Esophagus squamous epithelium (tissue), 5 donors: ENCODE measurements at places on chromosomes 13 and 19.

DNA sequence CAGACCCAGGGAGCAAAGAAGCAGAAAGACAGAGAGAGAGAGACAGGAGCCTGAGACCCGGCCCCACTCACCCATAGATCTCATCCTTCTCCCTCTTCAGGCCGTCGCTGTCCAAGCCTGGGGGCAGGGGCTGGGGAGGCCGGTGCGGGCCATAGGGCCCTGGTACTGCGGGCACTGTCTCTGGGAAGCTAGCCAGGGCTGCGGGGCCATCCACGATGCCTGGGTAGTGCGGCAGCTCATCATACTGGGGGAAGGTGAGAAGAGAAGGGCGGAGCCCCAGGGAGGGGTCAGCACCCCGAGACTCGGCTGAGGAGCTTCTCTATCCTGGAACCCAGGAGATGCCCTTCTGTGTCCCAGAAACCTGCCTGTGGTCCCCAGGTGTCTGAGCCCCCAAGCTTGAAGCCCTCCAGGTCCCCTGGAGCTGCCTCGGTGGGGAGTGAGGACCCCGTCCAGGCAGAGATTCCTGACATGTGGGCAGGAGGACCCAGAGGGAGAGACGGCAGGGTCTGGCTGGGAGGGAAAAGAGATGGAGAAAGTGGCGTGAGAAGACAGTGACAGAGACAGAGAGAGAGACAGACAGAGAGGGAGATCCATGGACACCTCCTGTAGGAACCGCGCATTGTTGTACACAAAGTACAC lies 2.1 kb downstream of the MEIS3 start:
- DNase-seq: no peak

DNA sequence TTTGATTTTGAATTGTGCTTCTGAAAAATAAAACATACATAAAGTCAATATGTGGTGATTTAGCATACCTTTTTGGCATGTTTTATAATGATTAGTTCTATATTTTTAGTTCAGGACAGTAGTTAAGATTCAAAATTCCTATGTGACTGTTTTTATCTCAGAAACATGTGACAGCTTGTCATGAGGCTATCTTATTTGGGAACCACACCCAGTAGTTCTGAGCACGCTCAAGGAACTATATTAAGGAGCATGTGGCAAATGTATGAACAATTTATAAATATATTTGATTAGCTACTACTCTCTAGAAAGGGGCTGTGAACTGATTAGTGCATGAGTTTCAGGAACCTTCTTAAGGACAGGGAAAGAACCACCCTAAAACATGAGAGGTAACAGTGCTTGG lies 38.8 kb downstream of the FGF9 start:
- no peak for DNase-seq

GRCh38 chr19:752652-753517 lies 2.0 kb downstream of the MISP start:
- no peak for DNase-seq

DNA sequence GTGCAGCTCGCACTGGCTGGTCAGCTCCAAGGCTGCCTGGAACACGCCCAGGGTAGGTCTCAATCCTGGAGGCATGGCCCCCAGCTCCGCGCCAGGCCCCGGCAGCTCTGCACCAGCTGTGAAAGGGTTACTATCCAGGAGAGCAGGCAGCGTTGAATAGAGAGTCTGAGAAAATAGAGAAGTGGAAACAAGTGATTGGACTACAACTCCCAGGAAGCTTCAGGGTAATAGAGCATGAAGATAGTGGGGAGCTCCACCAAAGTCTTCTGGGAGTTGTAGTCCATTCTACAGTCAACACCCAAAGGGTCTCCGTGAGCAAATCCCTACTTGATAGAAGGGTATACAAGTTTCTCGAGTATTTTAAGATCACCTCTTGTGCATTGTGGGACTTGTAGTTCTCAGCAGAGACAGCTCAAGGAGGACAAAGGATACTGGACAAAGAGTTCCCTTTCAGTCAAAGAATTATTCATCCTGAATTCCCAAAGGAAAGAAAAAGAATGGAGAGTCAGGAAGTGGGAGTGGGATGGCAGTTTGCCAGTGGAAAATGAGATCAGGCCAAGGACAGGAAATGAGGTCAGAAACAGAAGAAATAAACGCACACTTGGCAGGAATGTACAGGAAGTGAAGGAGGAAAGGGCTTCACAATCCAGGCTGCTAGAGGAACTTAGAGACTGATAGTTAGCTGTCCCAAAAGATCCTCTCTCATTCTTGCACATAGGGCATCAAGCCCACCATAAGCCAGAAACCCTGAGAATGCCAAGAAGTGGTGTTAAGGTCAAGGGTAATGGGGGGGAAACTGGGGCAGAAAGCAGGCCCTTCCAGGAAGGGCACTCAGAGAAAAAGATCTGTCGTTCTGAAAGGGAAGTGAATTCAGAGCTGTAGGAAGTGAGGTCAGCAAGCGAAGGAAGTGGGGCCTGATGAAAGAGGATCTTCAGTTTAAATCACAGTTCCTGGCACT lies 5.5 kb upstream of the MAMSTR start:
- DNase-seq: no peak

GRCh38 chr13:59250336-59251189 lies 913.2 kb downstream of the DIAPH3 start:
- DNase-seq: no peak

- DNase-seq: no peak
Measured at GRCh38 chr13:110151462-110151861, 155.5 kb downstream of the COL4A1 start.

DNA sequence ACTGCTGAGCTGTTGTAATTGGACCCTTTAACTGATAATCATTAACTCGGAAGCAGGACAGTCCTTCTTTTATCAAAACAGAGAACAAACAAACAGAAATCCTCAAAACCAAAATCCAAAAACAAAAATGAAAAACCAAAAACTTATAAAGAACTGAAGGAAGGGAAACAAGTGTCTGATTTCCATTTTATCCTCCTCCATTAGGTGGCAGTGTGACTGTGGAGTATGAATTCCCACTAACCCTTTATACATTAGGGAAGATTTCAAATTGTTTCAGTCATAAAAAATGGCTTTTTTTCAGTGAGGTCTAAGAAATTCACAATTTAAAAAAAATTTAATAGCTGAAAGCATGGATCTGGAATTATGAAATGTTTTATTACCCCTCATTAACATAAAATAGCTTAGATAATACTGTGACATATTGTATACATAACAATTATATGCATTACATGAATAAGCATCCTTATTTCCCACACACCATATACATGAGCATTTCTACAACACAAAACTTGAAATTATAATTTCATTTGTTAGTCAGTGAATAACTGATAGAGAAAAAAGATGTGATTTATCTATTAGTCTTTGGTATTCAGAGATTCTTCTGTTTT lies 1074.3 kb upstream of the PCDH9 start:
- no peak for DNase-seq

DNA sequence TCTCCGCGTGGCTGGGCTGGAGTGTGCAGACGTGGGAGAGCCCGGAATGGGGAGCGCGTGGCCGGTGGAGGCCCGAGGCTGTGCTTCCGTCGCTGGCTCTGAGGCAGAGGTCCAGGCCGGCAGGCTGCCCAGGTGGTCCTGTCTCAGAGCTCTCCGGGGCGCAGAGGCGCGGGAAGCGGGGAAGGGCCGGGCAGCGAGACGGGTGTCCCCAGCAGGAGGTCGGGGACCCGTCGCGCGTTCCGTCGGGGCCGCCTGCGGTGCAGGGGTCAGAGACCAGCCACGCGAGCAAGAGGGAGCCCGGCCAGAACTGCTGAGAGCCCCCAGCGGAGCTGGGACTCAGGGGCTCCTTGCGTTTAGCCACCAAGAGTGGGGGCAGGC lies 1.3 kb upstream of the C1QTNF9 start:
- no peak for DNase-seq

GRCh38 chr13:53250272-53250875 lies 221.8 kb downstream of the OLFM4 start:
- DNase-seq: no peak

DNA sequence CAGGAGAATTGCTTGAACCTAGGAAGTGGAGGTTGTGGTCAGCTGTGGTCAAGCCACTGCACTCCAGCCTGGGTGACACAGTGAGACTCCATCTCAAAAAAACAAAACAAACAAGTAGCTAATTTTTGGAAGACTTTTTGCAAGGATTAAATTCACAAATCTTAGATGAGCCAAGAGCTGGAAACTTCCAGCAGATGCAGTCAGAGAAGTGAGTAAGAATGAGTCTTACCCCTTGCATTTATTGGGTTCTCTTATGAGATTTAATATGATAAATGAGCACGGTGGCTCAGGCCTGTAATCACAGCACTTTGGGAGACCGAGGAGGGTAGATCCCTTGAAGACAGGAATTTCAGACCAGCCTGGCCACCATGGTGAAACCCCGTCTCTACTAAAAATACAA lies 44.9 kb upstream of the NBEA start:
- DNase-seq: no peak

- no peak for DNase-seq
Measured at GRCh38 chr13:113616281-113616906, 31.8 kb downstream of the TFDP1 start.

DNA sequence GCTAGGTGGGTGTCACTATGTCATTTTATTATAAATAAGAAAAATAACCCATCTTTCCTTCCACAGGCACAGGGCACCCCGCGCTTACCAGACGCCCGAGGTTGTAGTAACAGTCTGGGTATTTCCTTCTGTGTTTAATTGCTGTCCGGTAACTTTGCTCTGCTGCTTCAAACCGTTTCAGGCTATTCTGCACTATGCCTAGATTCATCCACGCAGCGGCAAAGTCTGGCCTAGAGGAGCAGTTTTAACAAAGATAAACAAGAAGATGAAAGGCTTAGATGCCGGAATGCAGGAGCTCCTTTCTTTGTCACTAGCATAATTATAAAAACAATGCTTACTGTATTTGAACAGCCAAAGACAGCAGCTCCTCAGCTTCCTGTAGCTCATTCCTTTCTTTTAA lies 36.9 kb upstream of the GGACT start:
- no peak for DNase-seq

GRCh38 chr13:28392428-28392827 lies 102.5 kb downstream of the FLT1 start:
- DNase-seq: no peak

DNA sequence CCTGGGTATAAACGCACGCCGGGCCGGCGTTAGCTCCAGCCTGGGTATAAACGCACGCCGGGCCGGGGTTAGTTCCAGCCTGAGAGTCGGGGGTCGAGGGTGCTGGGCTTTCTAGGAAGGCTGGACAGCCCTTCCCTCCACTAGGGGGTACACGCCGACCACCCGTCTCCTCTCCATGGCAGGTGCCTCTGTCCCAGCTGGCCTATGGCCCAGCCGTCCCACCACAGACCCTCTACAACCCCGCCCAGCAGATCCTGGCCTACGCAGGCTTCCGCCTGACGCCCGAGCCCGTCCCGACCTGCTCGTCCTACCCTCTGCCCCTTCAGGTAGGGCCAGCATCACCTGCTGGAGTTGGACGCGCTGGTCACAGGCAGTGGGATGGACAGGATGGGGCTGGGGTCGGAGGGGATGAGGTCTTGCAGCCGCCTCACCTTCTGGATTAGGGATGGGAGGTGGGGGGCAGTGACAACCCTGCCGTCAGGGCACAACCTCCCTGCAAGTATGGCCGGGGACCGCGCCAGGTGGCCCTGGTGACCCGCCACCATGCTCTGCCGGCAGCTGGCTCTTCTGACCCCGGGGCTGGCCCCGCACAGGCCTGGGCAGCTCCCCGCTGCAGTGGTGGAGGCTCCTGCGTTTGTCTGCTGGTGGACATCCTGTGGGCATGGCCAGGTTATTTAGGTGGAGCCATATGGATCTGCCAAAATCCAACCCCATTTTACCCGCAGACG lies 45.8 kb downstream of the TMEM255B start:
- no peak for DNase-seq

DNA sequence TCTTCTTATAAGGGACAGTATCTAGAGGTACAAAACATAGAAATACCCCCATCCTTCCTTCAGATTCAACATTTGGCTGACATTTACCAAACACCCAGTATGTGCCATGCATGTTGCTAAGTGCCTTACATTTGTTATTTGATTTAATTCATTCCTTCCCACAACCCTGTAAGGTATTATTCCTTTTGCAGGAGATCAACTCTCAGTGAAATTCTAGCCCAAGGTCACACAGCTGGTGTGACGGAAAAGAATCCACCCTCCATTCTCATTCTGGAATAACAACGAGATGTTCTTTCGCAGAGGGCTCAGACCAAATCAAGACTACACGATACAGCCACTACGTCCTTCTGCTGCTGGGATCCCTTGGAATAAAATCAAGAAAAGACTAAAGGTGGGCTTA lies 67.8 kb downstream of the C13orf42 start:
- no peak for DNase-seq

DNA sequence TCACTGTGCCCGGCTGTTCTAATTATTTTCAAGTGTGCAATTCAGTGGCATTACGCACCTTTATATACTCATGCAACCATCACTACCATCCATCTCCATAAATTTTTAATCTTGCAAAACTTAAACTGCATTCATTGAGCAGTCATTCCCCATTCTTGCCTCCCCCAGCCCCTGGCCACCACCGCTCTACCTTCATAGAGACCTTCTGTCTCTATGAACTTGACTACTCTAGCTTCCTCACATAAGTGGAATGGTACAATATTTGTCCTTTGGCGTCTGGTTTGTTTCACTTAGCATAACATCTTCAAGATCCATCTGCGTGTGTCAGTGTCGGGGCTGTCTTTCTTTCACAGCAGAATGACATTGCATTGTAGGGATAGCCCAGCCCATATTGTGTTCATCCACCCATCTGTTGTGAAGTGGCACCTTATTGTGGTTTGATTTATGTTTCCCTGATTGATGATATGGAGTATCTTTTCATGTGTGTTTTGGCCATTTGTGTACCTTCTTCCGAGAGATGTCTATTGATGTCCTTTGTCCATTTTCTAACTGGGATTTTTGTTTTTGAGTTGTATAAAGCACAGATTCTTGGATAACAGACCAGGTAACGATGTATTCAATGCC lies 64.8 kb upstream of the FLT1 start:
- no peak for DNase-seq

GRCh38 chr13:99969453-99969918 lies 2.1 kb downstream of the ZIC5 start:
- DNase-seq: no peak

DNA sequence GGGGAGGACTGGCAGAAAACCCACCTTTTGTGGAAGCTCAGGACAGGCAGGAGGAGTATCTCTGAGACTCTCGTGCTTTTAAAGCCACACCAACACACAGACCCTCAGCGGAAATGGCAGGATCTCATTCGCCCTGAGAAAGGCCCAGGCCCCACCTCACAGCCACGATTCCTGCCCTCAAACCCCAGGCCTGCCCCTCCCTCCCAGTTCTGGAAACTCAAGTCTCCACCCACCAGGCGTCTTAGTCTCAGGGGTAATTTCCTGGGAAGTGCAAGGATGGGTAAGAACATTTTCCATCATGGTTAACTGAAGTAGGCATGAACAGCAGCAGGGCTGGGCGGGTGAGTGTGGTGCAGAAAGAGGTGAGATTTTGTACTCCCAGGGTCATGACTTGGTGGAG lies 8.0 kb upstream of the PDE4C start:
- no peak for DNase-seq
